ENCODE measurements at places on chromosomes 11 and 22.

- DNase-seq, result no peak
Observed at GRCh38 chr11:116840224-116840745, 2.9 kb upstream of the APOA1 start.

DNA sequence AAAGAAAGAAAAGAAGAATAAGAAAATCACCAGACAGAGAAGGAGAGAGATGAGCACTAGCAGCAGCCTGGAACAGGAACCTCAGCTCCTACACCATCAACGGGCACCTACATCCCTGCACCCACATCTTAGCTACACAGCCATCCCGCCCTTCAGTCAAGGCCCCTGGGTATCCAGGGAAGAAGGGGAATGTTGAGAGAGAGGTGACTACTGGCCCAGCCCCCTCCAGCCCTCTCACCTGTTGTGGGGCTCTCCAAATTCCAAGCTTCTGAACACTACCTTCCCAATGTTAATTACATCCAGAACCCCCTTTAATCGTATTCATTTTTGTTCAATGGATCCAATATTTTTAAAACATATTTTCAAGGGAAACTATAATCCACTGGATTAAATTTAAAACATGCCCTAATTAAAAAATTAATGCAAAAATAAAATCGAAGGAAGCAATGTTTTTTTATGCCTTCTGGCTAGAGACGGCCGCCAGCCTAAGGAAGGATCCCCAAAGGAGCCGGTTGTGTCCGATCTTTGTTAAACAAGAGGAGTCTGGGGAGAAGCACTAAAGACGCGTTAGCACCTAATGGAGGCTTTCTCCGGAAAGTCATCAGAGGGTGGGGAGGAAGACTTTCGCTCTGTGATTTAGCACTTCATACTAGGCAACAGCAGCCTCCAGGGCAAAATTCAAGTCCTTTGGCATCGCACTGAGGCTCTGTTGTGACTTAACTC is 9.5 kb downstream of the TPST2 start:
- DNase-seq, result no peak

GRCh38 chr11:2520736-2521035 is 75.9 kb downstream of the KCNQ1 start:
- DNase-seq, result no peak

DNA sequence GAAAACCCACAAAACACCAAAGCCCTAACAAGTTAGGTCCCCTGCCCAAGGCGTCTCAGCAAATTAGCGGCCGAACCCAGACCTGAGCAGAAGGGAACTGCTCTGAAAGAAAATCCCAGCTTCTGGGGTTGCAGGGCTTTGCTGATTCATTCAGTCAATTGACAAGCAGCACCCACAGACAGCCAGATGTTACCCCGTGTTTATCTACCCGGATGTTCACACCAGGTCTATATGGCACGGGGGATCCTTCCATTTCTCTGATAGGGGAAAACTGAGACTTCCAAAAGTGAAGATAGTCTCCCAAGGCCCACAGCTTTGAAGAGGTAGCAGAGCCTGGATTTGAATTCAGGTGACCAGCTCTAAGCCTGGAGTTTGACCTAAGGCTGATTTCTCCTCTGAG is 14.0 kb upstream of the OAF start:
- no peak for DNase-seq

GRCh38 chr11:64021757-64022093 is 14.0 kb upstream of the FLRT1 start:
- no peak for DNase-seq

DNA sequence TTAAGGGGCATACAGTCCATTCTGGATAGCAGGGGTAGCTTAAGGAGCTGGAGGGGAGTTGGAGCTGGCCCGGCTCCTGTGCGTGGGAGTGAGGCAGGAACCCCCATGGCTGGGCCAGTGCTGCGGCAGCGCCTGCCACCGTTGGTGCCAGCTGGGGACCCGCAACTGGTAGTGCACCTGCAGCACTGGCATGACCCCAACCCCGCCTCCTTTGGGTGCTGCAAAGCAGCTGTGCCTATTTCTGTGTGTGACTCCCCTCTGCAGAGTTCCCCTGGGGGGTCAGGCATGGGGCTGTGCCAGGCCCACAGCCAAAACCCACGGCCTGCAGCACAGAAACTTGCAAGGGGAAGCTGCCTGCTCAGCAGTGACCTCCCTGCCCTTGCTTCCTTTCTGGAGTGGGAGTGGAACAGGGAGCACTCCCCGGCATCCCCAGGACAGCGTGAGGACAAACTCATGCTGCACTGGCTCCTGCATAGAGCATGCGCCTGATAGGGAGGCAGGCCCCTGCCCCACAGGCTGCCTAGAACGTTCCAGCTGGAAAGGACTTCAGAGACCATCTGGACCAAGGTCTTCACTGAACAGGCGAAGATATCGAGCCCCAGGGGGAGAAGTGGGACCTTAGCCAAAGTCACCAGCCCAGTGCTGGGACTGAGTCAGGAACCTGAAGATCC is 26.2 kb upstream of the RAB1B start:
- DNase-seq, result no peak

GRCh38 chr11:118058311-118059245 is 18.3 kb upstream of the TMPRSS4 start:
- no peak for DNase-seq

- DNase-seq, result no peak
Observed at GRCh38 chr11:94604482-94604881, 37.3 kb downstream of the PIWIL4 start.

- DNase-seq, result no peak
Observed at GRCh38 chr11:47924184-47924691, 56.1 kb upstream of the PTPRJ start.

- DNase-seq, result no peak
Observed at GRCh38 chr11:128227466-128227865, 359.9 kb downstream of the ETS1 start.

GRCh38 chr22:36540867-36541642 is 12.1 kb upstream of the EIF3D start:
- DNase-seq, result no peak

- DNase-seq, result no peak
Observed at GRCh38 chr22:19042285-19043120, 79.7 kb downstream of the DGCR2 start.

DNA sequence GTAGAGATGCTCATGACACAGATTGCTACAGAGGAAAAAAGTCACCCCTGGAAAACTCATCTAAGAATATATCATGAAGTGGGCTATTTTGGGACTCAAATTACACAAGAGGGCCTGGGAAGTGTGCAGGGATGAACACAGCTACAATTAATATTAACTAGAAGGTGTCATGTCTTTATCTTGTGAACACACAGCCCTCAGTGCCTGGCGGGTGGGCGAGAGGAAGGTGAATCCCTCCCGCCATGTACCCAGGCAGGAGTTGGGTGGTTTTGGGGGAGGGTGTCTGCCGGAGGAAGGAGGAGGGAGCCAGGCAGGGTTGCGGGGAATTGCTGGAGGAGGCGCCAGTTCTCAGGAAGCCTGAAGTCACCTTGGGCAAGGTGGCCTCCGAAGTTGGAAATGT is 5.1 kb upstream of the FAM83F start:
- DNase-seq, result no peak

- no peak for DNase-seq
Observed at GRCh38 chr11:15865212-15865987, 490.9 kb downstream of the SOX6 start.

- DNase-seq, result no peak
Observed at GRCh38 chr22:29917052-29917902, 34.3 kb downstream of the MTMR3 start.

DNA sequence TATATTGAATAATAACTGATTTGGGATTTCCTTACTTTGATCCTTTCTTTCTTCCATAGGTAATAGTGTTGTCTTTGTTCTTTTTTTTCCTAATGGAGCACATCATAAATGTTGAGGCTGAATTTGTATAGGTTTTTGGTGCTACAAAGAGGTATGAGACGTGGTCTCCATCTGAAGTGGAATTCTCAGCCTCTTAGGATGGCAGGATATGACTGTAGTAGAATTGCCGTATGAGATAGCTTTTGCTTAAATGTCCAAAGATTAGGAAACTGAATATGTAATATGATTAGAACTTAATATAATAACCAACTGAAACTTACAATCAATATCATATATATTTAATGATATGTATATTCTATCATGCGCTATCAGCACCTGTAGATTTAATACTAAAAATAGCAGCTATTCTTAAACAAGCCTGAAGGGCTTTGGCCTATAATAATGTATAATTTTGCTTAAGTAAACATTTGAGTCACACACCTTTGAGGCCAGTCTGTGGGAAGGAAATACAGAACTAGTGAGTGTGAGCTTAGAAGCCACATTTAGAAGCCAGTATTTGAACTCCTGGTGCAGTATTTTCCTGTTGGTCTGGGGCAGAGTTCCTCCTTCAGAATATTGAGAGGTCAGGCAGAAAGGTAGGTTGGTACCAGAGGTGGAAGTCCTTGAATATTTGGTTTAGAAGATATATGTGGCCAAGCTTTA is 62.6 kb downstream of the SWAP70 start:
- DNase-seq, result no peak

GRCh38 chr11:16043617-16044016 is 312.7 kb downstream of the SOX6 start:
- no peak for DNase-seq

DNA sequence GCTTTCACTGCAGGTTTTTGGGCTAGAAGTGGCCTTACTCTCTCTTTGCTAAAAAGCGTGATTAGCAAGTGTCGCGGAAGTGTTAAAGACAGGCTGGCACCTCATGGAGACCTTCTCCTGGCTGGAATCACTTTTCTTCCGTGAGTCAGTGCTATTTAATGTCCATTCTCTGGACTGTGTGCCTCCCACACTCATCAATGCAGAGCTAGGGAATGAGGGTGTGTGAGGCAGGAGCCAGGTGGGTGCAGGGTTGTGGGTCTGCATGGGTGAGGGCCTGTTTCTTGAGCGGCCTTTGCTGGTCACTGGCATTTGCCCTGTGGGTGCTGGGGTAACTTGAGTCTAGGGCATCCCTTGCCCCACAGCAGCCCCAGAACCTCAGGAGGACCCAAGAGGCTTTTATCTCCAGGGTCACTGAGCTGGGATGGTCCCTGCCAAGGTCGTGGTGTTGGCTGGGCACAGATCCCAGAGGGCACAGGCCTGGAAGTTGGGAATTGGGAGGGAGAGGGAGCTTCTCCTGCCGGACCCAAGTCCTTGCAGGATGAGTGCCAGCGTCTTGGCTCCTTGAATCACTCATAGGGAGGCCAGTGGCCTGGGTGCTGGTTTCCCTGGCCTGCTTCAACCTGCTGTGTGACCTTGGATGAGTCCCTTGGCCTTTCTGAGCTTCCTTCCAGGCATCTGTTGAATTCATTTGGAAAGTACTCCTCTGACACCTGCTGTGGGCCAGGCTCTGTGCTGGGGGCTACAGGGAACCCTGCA is 30.0 kb downstream of the KIAA1671 start:
- DNase-seq, result no peak

DNA sequence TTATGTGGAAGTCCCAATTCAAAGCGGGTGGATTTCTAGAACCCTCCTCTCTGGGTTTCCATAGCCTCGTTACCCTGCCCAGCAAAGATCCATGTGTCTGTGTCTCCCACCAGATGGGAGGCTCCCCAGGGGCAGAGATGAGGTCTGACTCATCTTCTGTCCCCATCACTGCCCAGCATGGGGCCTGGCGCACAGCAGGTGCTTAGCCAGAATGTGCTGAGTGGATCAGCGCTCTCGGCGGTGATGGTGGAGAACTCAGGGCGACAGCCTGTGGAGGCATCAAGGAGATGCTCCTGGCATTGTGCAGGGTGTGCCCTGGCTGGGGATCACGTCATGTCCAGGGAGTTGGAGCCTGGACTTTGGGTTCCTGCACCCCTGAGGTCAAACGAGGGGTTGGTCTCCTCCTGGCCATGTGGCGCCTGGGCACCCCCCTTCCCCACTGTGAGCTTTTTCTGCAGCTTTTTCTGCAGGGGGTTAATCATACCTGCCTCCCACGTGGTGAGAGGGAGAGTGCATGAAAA is 46.1 kb upstream of the RFPL3 start:
- no peak for DNase-seq

DNA sequence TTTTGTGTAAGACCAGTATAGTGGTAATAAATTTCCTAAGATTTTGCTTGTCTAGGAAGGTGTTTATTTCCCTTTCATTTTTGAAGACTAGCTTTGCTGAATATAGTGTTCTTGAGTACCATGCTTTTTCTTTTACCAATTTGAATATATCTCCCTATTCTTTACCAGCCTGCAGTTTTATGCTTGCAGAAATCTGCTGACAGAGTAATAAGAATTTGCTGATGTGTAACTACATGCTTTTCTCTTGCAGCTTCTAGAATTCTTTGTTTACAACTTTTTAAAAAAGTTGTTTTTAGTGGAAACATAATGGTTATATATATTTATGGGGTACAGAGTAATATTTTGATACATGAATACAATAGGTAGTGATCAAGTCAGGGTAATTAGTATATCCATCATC is 324.8 kb upstream of the FOLH1 start:
- DNase-seq, result no peak

GRCh38 chr11:121385688-121386087 is 66.4 kb upstream of the SORL1 start:
- no peak for DNase-seq

- no peak for DNase-seq
Observed at GRCh38 chr22:20218987-20219386, 49.1 kb downstream of the RTN4R start.

DNA sequence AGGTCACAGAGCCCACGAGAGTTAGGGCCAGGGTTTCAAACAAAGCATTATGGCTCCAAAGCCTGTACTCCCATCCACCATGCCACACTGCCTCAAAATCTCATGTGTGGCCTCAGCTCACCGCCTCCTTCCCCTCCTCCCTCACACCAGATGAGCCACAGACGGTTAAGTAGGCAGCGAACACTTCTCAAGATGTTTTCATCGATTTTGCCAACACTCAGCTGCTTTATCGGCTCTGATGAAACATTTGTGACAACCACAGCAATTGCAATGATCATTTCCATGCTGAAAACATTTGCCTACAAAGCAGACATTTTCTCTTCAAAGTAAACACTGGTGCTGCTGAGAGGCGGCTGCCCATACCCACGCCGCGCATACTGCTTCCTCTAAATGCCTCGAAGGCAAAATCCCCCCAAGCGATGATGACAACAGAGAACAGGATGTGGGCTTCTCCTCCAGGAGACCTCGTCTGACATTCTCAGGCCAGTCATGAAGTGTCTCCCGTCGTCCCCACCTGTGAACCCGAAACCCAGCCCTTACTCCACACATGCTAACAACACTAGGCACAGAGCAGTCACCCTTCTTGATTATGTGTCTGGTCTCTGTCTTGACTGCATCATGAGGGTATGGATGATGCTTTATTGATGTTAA is 599.2 kb downstream of the SOX6 start:
- DNase-seq, result no peak

- no peak for DNase-seq
Observed at GRCh38 chr22:29765905-29766631, 739 bp downstream of the ZMAT5 start.

- DNase-seq, result no peak
Observed at GRCh38 chr11:108616549-108616948, 23.0 kb upstream of the EXPH5 start.

GRCh38 chr11:130995266-130995665 is 79.0 kb upstream of the SNX19 start:
- no peak for DNase-seq

- no peak for DNase-seq
Observed at GRCh38 chr11:75170516-75171201, 19.8 kb downstream of the SLCO2B1 start.

Measured in NCI-H187 (cell line).